ENCODE measurements at places on chromosomes 6 and 20.

- DNase-seq, result no peak
Measured at GRCh38 chr6:92371211-92372208, 1047.8 kb downstream of the EPHA7 start.

DNA sequence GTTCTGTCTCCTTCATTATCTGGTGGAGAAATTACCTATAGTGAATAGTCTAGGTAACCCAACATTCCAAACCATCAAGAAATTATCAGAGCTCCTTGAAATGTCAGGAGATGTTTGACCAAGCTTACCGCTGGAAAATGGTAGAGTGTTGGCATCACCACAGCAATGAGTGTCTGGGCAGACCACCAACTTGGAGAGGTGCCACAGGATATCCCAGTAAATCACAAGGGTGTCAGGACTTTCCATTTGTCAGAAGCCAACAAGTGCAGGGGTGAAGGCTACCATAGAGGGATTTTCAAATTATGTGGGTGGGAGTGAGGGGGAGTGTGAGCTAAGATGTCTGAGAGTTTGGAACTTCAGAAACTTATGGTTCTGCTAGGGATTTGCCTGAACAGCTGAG is 73.2 kb downstream of the VGLL2 start:
- no peak for DNase-seq

DNA sequence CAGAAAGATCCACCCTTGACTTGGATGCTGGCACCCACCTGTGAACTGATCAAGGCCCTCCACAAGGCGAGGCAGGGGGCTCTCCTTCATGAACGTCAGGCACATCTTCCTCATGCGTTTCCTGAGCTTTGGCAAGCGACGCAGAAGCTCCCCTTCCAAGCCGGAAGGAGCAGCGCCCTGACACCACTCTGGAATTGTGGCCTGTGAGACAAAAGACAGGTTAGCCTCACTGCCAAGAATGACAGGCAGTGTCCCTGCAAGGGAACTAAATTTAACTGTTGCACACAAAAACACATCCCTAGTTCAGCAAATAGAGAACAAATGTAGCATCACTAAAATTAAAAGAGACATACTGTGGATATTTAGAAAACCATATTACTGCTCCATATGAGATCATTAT is 42.0 kb upstream of the LYRM2 start:
- DNase-seq, result no peak

- DNase-seq, result no peak
Measured at GRCh38 chr6:39053854-39054576, 5.4 kb downstream of the GLP1R start.

DNA sequence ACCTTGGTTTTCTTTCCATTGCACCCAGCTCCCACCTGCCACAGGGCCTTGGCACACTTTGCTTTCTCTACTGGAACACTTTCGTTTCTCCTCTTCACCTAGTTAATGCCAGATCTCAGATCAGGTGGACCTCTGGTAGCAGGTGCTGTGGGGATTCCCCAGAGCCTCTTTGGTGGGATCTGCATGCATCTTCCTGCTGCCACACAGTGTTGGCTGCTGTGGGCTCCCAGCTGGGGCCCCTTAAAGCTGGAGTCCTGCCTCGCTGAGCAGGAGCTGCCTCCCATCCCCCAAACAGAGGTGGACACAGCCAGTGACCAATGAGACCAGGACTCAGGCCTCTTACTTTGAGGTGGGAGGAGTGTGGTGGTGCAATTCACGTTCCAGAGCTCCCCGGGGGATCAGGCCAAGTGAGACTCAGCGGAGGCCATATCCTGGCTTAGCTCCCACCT is 28.4 kb downstream of the CEBPB start:
- no peak for DNase-seq

DNA sequence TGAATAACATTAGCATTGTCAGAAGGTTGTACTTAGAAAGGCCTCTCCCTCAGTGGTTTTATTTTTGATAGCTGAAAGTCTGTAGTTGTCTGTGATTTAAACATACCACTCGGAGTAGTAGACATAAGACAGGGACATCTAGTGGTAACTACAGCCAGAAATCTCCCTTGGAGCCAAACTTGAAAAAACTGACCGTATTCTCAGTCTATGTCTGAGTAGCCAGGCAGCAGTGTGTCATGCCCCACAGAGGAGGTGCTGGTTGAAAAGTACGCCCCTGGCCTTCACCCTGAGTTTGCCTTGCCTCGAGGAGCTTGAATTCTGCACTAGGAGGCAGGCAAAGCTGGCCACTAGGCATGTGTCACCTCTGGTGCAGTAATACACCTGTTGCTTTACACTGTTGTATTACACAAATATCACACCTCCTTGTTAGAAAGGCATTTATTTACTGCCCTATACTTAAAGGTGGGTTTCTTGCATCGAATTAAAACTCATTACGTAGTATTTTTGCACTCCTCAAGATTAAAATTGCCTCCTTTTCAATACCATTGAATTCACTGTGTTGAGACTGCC is 20.8 kb downstream of the ZBTB2 start:
- DNase-seq, result no peak

GRCh38 chr20:62856931-62857619 is 4.5 kb downstream of the TCFL5 start:
- DNase-seq, result no peak

DNA sequence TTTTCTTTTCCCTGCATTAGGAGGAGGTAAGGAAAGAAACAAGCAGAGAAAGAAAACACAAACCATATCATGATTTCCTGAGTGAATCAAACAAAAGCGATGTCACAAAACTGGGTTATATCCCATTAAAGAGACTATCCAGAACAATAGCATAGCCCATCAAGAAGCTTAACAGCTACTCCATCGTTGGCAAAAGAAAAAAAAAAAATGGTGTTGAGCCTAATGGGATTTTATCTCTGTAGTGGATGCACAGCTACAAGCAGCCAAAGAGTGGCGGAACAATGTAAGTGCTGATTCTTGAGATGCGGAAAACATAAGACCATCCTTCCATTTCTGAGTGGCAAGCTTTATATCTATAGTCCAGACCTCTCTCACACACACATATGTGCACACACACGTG is 106.2 kb upstream of the NRSN1 start:
- no peak for DNase-seq

- DNase-seq, result no peak
Measured at GRCh38 chr6:42565823-42566613, 2.2 kb downstream of the UBR2 start.

GRCh38 chr6:166997348-166997747 is 1.8 kb upstream of the CEP43 start:
- no peak for DNase-seq

DNA sequence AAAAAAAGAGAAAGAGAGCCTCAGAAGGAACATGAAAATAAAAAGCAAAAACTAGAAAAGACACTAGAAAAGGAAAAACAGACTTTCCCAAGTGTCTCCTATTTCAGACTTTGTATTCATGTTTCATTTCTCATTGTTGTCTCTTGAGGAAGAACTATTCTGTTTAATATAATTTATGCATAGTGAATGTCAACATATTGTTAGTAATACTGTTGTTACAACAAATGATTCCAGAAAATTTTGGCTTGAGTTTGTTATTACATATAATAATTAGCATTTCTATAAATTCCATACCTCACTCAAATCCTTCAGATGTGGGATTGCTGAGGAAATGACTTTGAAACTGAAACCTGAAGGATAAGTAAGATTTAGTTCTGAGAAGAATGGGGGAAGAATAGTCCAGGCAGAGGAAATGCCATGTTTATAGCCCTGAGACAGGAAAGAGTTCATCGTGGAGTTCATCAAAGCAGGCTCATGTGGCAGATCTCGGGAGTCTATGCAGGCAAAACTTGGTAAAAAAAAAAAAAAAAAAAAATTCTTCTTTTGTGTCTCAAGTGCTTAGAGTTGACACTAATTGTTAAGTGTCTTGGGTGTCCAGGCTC is 53.1 kb upstream of the EIF2S2 start:
- no peak for DNase-seq

- DNase-seq, result no peak
Measured at GRCh38 chr20:14220986-14221385, 116.4 kb downstream of the FLRT3 start.

- DNase-seq, result no peak
Measured at GRCh38 chr6:167097770-167098169, 25.1 kb upstream of the CCR6 start.

GRCh38 chr6:169799474-169799926 is 48.1 kb downstream of the ERMARD start:
- DNase-seq, result no peak

DNA sequence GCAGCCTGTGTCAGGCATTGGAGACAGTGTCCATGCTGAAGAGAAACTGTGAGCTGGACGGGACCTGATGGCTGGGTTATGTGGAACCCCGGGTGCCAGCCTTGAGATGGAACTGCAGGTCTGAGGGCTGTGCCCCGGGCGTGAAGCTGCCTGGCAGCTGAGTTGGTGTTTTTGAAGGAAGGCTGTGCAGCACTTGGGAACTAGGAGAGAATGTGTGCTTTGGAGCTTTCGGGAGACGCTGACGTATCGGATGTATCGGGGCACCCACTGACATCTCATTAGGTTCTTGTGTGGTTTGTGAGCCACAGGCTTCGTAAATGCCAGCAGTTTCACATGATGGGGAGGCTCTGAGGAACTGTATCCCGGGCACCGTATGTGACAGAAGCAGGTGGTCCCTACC is 2.2 kb downstream of the DLGAP4 start:
- DNase-seq, result no peak

GRCh38 chr6:108927927-108928326 is 79.7 kb downstream of the ARMC2 start:
- DNase-seq, result no peak

GRCh38 chr6:30006170-30007131 is 54.6 kb upstream of the POLR1H start:
- no peak for DNase-seq

GRCh38 chr6:13075141-13075845 is 253.0 kb downstream of the TBC1D7 start:
- DNase-seq, result no peak

DNA sequence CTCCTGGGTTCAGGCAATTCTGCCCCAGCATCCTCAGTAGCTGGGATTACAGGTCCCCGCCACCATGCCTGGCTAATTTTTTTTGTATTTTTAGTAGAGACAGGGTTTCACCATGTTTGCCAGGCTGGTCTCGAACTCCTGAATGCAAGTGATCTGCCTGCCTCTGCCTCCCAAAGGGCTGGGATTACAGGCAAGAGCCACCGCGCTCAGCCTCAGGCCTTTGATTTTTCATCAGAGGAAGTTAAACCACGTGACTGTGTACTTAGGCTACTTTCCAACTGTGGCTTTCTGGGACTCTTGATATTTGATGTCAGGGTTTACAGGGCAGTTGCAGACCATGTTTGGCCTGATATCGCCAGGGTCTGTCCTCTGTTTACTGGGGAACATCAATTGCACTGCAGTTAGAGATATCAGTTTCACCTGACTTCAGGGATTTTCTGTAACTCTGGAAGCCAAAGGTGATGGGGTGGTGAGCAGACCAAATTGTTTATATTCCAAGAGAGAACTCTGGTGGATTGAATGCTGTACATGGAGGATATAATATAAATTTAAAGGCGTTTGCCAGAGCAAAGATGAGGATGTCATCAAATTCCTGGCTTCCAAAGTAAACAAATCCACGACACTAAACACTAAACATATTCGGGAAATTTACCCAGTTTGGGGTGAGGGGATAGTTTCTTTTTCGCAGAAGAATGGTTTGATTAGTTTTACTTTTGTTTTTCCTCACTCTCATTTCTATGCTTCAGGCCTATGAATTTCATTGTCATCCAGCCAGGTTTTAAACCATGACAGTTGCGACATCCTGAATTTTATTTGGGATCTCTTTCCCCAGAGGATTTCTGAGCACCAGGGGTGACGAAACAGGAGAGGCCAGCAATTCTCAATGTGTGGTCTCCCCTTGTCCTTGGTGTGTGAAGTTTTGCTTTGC is 4.2 kb downstream of the PSMF1 start:
- DNase-seq, result peak; percentile 2

DNA sequence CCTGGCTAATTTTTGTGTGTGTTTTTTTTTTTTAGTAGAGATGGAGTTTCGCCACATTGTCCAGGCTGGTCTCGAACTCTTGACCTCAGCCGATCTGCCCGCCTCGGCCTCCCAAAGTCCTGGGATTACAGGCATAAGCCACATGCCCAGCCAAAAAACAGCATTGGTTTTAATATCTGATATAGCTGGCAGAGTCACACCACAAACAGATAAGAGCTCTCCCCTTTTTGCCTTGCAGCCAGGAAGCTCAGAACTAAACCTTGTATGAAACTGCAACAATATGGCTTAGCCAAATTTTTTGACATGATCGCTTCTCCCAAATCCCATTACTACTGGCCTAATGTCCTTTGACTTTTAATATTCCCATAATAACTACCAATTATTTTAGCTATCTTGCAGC is 4.9 kb downstream of the ACOT8 start:
- DNase-seq, result no peak

DNA sequence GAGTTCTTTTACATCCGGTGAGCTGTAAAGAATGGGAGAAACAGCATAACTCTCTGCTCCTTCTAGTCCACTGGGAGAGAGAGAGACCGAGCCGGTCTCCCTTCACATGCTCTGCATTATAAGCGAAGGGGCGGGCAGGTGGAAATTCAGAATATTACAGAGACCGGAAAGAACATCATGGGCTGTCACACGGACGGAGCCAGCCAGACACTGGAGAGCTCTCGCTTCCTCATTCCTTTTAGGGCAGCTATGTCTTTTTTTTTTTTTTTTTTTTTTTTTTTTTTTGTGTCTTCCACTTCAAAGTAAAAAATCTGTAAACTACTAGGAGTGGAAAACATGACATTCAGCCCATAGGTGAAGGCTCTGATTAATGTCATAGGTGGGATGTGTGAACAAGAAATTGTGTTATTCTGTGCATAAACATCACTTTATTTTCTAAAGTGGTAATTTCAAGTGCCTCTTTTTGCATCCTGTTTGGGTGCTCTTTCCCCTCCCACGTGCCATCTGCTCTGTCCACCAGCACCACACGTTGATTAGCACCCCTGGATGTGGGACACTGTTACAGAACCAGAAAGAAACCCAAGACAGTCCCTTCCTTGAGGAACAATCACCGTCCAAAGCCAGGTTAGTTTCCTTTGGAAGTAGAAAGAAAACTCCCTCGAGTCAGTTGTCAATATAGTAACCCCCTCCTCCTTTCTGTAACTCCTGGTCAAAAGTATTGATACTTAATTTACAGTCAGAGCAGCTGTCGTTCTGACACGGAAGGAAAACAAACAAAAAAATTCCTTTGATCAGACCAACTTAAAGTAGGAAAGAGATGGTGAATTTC is at the start of gene TAGAP:
Gene TAGAP (minus strand): TSS at position 93 of the 829 bp plus-strand sequence. CDS start 845 bp downstream, outside the sequence.
- peak; percentile 91 for DNase-seq

DNA sequence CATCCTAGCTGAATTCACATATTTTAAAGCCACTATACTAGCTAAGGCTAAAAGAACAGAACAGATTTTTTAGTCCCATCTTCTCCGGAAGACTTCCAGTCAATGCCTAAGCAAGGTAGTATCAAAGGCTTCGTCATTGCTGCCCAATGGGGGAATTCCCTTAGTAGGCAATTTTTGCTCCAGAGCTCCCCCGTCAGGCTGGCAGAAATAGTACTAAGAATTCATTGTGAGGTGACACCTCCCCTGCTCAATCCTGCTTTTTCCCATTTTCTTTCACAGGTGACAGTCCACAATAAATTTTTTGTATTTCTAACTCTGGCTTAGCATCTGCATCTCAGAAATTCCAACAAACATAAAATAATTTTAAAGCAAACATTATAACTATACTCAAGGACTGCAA is 52.8 kb upstream of the SRSF6 start:
- DNase-seq, result no peak
